Esophagus mucosa (tissue), 1 donor: ENCODE measurements at places on chromosomes 2 and 18. TPM values are rescaled to one million over a fixed set of nuclear protein-coding genes. Genes with fewer than 3 reads are reported as not detected.

DNA sequence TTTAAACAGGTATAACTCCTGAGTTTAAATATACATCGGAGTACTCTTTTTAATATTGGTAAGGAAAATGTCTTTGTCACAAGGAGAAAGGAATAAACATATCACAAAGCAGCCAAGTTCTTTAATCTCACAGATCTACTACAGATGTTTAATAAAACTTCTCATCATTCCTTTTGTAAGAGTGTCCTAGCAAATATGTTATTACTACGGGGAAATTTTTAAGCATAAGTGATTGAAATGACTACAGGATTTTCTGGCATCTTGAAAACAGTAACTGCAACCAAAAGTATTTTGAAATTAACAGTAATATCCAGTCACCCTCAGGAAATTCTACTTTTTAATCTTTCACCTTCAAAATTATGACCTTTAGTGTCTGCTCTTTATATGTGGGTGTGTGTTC, 403.1 kb downstream of the IRS1 start:
- no peak for ATAC-seq

- ATAC-seq, result no peak
These were observed 75.8 kb downstream of the DGKD start for GRCh38 chr2:233430081-233430480.

GRCh38 chr18:48590678-48591077, 51.8 kb downstream of the CTIF start:
- ATAC-seq, result no peak

The CFC1 gene
- not detected for total RNA-seq

The ZNF892 gene
- 1.3 TPM for total RNA-seq

The IL36A gene
- total RNA-seq, result 167 TPM
